ENCODE measurements at places on chromosomes 2 and 18. TPM values are rescaled to one million over a fixed set of nuclear protein-coding genes. Genes with fewer than 3 reads are reported as not detected.
A peak's percentile ranks its signal among the peaks of the same experiment; 100 is the strongest.

The COL4A3 gene
- 0.08 TPM for total RNA-seq

The LYG2 gene
- not detected for total RNA-seq

The REG1B gene
- not detected for total RNA-seq

The LRP1B gene
- total RNA-seq = 0.05 TPM

GRCh38 chr2:129160879-129161278 lies 818.6 kb upstream of the RAB6C start:
- DNase-seq = no peak

GRCh38 chr18:61448316-61448715 lies 115.1 kb downstream of the CDH20 start:
- DNase-seq = no peak

GRCh38 chr2:30072250-30072842 lies 74.5 kb upstream of the YPEL5 start:
- DNase-seq = peak; percentile 85

GRCh38 chr2:25089605-25090315 lies 47.9 kb downstream of the EFR3B start:
- no peak for DNase-seq

DNA sequence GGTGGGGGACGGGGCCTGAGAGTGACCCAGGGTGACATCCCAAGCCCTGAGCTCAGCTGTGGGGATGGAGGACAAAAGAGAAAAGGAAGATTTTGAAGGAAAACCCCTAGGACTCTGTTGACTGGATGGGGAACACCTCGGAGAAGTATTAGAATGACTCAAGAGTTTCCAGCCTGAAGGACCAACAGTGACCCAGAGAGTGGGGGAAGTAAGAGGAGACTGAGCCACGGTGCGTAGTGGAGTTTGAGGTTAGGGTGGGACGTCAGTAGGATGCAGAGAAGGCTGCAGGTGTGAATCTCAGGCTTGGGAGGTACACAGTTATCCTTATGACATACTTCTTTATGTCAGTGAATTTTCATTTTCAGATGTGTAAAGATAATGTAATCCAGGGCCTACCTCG lies 119.5 kb downstream of the NCK2 start:
- DNase-seq = no peak
